Activated gamma-delta T cell treated with anti-CD3 and anti-CD28 coated beads, Interleukin-2, amount 50 U/mL, for 16 hours (primary cell): ENCODE measurements at places on chromosomes 6 and 20.

DNA sequence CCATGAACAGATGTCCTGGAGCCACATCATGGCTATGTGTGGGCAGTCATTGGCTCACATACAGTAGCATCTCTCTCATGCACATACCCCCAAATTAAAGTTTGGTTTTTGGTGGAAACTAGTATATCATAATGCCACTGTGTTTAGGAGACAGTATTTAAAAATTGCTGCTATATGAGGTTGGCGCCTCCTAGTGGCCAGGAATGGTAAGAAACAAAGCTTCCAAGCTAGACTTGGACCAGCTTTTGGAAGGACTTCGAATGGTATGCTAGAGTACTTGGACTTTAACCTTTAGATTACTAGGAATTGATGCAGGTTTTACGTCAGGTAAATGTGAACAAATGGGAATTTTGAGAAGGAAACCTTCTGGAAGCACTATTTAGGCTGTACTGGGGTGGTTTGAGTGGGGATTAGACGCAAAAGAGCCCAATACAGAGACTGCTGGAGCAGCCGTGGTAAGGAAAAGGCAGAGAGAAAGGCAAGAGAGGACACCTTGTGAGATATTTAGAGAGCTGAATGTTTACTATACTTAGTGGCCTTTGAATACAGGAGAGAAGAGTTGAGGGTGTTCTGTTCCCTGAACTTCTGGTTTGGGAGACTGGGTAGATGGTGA, 23.8 kb downstream of the PRSS35 start:
- peak; percentile 21 for DNase-seq

- DNase-seq: no peak
Measured at GRCh38 chr6:146056506-146056905, 27.6 kb downstream of the GRM1 start.

GRCh38 chr6:75613056-75613501, 11.4 kb downstream of the SENP6 start:
- no peak for DNase-seq

GRCh38 chr20:21020659-21021471, 85.3 kb downstream of the LINC00237 start:
- no peak for DNase-seq

DNA sequence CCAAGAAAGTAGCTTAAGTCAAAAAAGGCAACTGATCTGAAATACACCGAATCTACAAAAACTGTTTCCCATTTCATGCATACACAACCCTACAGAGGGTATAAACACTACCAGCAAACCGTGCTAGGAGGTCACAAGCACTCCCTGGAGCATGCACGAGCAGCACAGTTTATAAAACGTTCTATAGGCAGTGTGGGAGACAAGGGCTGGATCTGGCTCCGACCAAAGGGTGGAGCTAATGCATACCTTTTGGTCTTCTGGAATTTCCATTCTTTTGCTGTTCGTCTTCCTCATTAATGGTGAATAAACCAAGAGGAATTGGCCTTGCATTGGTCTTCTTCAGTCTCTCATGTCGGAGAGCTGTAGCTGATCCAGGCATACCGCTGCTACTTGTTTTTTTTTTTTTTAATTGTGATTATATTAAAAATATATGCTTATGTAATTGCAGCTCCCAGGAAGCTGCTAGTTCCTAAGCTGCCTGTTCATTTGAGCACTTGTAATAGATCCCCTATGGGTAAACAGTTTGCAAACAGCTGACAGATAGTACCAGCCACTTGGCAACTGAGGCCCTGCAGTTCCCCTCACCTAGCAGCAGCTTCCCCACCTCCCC, 24.5 kb downstream of the MAP7 start:
- no peak for DNase-seq

GRCh38 chr6:105099371-105099770, 80.4 kb downstream of the POPDC3 start:
- no peak for DNase-seq

- DNase-seq: no peak
Measured at GRCh38 chr20:13105864-13106457, 97.2 kb downstream of the SPTLC3 start.

DNA sequence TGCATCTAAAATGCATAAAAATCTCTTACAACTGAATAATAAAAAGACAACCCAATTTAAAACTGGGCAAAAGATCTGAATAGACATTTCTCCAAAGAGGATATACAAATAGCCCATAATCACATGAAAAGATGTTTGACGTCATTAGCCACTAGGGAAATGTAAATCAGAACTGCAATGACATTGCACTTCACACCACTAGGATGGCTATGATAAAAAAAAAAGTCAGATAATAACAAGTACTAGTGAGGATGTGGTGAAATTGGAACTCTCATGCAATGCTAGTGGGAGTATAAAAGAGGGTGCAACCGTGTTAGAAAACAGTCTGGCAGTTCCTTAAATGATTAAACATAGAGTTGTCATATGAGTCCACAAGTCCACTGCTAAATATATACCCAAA, 24.3 kb upstream of the TBX18 start:
- no peak for DNase-seq

GRCh38 chr6:147970970-147971369, 371.7 kb upstream of the SASH1 start:
- no peak for DNase-seq

DNA sequence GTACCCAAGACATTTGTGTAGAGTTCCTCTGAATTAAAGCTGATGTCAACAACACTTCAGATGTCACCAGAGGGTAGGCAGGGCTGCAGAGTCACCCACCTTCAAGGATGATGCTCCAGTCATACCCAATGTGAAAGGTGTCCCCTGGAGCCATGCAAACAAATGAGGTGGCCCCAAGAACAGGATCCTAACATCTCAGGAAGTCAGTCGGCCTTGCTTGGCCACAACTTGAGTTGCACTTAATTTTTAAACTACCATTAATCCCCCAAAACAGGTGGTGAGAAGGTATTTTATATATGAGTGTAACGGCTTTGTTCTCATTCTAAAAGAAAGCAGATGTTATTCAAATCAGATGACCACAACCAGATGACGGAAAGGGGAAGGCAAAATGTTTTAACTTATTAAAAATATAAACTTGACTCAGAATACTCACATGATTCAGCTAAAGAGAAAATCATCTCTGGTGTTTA, 21.1 kb upstream of the SERPINB1 start:
- no peak for DNase-seq

- no peak for DNase-seq
Measured at GRCh38 chr6:43491750-43492661, 14.6 kb downstream of the TJAP1 start.

DNA sequence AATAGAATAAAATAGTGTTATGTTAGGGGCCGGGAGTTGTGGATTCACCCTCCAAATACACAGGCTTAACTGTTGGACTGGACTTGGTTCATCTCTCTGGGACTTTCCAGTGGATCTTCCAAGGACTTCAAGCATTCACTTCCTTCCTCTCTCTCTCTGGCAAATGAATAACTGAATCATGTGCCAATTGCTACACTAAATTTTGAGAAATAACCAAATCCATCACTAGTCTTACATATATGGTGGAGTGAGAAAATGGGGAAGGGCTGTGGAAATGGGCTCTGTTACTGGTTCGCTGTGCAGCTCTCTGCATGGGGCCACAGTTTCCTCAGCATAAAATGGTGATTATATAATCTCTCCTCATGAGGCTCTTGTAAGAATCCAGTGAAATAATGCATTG, 6.8 kb upstream of the KIAA1755 start:
- DNase-seq: no peak

GRCh38 chr6:69349771-69350170, 447.0 kb downstream of the LMBRD1 start:
- DNase-seq: no peak

GRCh38 chr6:19135706-19136105, 701.5 kb upstream of the ID4 start:
- no peak for DNase-seq

- peak; percentile 17 for DNase-seq
Measured at GRCh38 chr20:38805958-38806854, 709 bp downstream of the PPP1R16B start.

DNA sequence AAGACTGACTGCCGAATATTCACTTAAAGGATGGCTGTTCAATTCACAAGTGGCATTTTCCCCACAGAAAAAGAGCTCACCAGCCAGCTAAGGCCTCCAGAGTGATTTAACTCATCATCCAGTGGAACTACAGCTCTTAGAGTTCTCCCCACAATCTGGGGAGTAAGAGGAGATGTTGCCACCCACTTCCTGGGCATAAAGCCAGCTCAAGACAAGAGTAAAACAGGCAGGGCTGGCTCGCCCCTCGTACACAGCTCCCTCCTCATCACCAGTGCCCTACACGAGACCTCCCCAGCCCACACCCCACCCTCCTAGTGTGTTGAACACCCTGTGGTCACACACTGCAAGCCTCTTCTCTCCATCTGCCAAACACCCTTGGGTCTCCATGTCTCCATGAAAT, 47.2 kb upstream of the IPCEF1 start:
- DNase-seq: no peak

DNA sequence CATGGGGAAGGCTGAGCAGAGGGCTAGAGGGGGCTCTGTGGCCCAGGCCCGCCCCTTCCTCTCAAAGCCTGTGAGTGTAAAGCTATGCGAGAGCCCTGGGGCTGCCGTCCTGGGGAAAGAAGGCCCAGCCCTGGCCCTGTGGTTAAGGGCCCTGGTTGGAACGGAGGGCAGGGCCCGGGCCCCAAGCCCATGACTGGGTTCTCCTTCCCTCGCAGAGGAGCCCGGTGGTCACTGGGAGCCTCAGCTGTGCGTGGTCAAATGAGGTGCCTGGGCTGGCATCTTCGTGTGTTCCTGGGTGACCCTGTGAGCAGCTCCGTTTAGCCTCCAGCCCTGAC, 56.0 kb downstream of the SMOC2 start:
- DNase-seq: no peak

DNA sequence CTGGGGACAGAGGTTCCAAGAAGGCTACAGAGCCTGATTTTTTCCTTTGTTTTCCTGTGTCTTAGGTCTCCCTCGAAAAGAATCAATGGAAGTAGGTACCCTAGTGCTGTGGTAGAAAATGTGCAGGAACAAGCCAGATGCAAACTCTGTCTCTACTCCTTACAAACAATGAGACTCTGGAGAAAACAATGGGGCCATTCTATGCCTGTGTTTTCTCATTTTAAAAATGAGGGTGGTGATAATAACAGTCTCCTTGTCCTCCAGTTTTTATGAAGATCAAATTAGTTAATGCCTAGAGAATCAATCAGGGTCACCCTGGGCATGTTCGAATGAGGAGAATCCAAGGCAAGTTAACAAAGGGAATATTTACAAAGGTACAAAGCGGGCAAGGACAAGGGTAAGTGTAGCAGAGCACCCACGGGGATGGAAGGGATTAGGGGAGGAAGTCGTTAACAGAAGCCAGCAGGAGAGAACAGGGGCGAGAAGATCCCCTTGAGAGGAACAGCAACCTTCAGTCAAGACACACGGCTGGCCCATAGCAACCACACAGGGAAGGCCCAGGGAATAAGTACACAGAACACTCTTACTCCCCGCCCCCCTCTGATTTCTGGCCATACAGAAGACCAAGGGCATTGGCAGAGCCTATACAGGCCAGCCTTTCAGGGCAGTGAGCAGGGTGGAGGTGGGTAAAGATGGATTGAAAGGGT, 342.8 kb downstream of the PTPRT start:
- DNase-seq: no peak
